ENCODE measurements at places on chromosomes 3 and 15.

GRCh38 chr3:195666-196065 is 897 bp upstream of the CHL1 start:
- DNase-seq, result no peak

DNA sequence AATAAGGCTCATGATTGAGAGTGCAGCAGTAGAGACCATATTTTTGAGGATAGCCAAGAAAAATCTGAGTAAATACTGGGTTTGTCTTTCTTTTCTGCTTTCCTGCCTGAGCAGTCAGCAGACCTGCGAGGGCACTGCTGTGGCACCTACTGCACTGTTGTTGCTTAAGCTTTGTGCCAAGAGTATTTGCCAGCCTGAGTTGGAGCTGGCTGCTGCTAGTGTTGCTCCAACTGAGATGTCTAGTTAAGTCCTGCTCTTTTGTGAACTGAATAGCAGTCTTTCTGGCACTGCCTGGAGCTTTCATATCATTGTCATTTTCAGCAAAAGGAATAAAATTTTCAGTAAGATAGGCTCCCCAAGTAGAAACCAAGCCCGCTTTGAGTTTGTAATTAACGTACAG is 214.5 kb upstream of the P2RY1 start:
- no peak for DNase-seq

DNA sequence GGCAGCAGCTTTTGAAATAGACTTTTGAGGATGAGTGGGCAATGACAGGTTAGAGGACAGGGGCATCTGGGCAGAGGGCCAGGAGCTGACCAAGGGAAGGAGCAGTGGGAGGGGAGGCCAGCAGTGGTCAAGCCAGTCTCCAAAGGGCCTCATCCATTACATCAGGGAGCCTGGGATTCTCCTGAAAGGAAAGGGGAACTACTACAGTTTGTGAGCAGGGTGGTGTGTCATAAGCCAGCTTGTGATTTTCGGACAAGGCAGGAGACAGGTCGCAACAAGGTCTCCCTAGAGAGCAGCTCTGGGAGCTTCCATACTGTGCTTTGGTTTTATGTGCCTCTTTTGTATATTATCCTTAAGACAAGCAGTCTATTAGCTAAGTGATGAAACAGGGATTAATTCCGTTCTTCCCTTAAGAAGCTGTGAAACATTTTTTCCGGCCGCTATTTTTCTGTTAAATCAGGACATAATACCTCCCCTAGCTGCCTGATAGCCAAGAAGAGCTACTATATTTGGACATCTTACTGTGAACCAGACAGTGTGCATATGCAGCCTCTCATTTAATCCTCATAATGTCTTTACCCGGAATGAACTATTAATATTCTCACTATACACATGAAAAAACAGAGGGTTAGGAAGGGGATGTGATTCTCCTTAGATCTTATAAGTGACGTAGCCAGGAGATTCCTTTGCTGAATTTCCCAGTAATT is 46.4 kb downstream of the C2CD4B start:
- DNase-seq, result no peak

DNA sequence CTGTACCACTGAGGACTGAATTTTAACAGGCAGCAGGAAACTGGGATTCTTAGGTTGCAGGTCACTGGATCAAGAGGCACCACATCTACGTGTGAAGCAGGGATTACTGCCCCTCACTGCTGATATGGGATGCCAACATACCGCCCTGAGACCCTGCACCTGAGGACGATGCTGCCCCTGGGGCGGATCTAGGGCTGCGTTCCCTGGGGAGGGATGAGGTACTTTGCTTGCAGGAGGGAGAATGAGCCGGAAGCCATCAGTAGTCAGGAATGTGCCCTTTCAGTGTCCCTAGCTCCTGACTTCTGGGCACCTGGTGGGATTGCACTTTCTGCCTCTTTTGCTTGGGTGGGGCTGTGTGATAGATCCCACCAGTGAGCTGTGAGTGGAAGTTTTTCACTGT is 122.8 kb downstream of the RPLP1 start:
- no peak for DNase-seq

DNA sequence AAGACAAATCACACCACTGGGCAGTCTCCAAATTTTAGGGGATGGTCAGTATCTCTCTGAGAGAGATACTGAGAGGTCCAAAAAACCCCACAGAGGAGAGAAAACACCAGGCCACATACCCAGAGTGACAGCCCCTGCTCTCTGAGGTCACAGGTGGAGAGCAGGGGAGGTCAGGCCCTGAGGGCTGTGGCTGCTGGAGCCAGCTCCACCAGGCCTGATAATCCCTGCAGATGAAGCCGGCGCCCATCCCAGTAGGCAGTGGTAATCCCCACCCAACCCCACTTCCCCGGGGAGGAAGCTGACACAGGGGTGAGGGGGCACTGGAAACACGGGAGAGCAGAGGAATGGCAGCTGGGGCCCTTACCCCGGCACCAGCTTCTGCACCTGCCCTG is 31.2 kb upstream of the SRP14 start:
- no peak for DNase-seq

Data from NCI-H774 (cell line).